ENCODE measurements at places on chromosomes 4 and X.

- no peak for DNase-seq
Observed at GRCh38 chr4:119242417-119242816, 29.9 kb downstream of the USP53 start.

- peak; percentile 28 for DNase-seq
Observed at GRCh38 chrX:16488959-16489358, 161.0 kb upstream of the S100G start.

- DNase-seq, result no peak
Observed at GRCh38 chr4:108415389-108415788, 205.0 kb upstream of the RPL34 start.

- no peak for DNase-seq
Observed at GRCh38 chr4:48027653-48028052, 11.1 kb downstream of the NIPAL1 start.

GRCh38 chr4:7422151-7422897 is 12.4 kb downstream of the PSAPL1 start:
- DNase-seq, result no peak

DNA sequence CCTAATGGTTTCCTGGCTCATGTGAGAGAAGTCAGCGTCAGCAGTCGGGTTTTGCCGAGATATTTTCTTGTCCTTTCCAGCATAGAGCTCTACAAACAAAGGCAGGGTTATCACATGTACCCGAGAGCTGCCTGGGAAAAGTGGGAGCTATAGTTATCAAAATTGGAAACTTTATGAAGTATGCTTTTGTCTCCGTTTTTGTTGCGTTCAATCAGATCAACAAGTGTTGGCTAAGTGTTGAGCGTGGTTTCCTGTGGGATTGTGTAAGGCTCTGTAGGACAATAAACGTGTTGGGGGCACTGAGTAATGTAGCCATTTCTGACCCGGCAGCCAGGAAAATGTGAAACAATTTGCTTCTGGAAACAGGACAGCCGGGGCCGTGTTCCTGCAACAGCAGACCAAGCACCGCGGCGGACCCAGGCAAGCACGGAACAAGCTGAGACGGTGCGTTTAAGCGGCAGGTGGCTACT is at the start of gene BMX:
Gene BMX, plus strand, starts transcription at position 311 of the 470 bp plus-strand sequence. CDS start 7,547 bp downstream, outside the sequence.
- DNase-seq, result no peak

GRCh38 chr4:118268780-118269179 is 84.0 kb downstream of the PRSS12 start:
- no peak for DNase-seq

- DNase-seq, result peak; percentile 7
Observed at GRCh38 chr4:184097241-184097605, 120.5 kb downstream of the ENPP6 start.

DNA sequence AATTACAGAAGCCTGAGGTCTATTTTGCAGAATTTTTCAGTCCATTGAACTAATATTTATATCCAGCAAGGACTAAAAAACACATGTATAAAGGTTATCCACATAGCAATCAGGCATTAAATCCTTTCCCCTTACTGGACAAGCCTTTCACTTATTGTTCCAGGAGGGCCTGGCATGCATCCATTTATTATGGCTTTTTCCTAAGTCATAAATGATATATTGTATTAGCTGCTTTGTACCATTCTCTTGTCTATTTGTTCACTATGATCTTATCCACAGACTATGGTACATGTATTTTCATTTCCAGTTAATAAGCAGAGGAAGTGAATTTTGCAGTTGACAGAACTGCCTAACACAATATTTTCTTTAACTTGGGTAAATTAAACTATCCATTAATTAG is 105.4 kb upstream of the ANK2 start:
- no peak for DNase-seq
